ENCODE measurements at places on chromosomes 3 and 15.

- no peak for DNase-seq
These were observed 521.0 kb downstream of the GABRG3 start for GRCh38 chr15:27491666-27492621.

GRCh38 chr15:62118520-62119226, 46.4 kb downstream of the C2CD4B start:
- DNase-seq = peak; percentile 84

DNA sequence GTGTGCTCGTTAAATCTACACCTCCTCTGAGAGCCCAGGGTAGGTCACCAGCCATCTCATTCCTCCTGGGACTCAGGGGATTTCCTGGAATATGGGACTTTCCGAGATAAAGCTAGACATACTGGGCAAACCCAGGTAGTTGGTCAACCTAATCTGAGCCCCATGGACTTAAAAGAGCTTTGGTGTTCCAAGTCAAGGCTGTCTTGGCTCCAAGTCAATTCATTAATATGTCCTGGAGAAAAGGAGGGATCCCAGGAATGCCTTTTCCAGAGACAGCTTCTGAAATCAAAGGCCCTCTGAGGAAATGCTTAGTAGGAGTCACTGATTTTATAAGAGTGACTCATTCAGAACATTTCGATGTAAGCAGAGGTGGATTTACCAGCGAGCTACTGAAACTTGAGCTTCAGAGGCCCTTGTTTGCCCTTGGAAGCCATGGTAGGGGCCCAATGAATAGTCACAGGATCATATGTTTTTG, 137.3 kb upstream of the UBE2E1 start:
- no peak for DNase-seq

GRCh38 chr3:102002056-102002455, 152.7 kb downstream of the NFKBIZ start:
- DNase-seq = no peak

- DNase-seq = no peak
These were observed 196.5 kb upstream of the ATP11B start for GRCh38 chr3:182596676-182597410.

DNA sequence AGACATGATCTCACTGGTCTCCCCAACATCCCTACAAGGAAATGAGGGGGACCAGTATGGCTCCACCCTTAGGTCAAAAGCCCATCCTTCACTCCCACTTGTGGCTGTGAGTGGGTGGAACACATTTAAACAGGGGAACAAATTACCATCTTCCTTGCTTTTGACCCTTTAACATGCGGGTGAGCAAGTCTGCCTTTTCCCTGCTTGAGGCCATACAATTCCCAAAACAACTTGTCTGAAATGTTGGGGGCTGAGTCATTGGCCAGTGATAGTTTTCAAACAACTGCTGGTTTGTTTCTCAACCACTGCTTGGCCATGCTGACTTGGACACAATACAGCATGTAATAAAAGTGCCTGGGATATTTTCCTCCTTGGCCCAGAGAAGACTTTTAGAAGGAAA, 39.6 kb downstream of the COL8A1 start:
- DNase-seq = no peak

GRCh38 chr3:12768579-12769527, 9.8 kb upstream of the TMEM40 start:
- no peak for DNase-seq

GRCh38 chr15:76178296-76179000, 118.7 kb downstream of the TMEM266 start:
- DNase-seq = no peak

DNA sequence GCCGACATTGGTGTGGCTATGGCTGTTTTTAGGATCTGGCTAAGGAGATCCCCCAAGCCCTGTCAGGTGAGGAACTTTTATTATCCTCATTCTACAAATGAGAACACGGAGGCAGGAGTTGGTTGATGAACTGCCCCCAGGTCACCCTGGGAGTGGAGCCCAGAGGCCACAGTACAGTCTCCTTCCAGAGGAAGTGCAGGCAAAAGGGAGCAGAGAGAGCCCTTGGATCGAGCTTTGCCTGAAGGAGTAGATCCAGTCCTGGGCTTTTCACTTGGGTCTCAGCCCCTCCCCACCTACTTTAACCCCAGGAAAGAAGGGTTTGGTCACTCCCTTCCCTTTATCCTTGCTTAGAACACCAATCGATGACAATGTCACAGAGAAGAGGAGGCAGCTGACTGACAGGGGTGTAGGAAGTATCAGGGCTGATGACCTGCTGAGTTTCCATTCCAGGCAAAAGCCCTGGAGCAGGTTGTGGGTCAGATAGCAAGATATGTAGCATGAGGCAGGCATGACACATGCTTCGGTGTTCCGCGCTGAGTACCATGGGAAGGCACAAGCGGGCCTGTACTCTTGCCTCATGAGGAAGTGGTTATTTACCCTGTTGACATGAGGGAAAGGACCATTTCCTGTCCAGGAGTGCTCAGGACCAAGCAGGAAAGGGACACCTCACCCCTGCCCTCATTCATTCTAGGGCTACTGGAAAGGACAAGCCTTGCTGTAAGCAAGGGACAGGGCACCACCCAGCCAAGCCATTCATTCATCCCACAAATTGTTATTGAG, 5.8 kb upstream of the PLA2G4D start:
- DNase-seq = peak; percentile 74

- peak; percentile 39 for DNase-seq
These were observed 23.9 kb upstream of the CDCP1 start for GRCh38 chr3:45170096-45170495.

DNA sequence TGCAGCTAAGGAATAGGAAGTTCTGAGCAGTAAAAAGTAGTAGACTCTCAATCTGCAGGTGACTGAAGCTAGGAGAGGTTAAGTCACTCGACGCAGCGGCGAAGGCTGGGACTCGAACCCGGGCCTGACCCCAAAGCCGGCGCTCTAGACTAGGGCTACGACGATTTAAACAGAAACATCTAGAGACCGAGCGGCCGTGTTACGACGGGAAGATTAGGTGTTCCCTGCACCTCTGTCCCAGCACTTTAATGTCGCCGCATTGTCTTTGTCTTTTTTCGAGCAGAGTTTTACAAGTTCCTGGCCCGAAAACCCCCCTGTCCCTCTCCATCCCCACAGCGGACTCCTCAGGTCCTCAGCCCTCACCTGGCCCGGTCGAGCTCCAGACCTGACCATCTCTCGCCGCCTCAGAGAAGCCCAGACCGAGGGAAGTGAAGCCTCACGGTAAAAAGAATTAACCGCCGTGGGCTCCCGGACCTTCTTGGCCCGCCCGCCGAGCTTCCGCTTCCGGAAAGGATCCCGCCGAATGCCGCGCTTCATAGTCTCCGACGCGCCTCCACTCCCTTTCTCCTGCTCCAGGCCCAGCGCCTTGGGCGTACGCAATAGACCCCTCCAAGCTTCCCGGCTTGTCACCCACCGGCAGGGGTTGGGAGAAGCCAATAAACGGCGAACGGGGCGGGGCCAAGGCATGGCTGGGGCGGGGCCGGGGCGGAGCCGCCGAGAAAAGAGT, at the start of gene CCDC14:
TSS of gene CCDC14 (minus strand) at position 449 of the 727 bp plus-strand sequence. CDS start at position 393, 56 bp downstream.
- peak; percentile 90 for DNase-seq

GRCh38 chr15:61025781-61026180, 203.3 kb downstream of the RORA start:
- no peak for DNase-seq

- DNase-seq = peak; percentile 45
These were observed 888 bp downstream of the TMOD3 start for GRCh38 chr15:51830276-51830806.

DNA sequence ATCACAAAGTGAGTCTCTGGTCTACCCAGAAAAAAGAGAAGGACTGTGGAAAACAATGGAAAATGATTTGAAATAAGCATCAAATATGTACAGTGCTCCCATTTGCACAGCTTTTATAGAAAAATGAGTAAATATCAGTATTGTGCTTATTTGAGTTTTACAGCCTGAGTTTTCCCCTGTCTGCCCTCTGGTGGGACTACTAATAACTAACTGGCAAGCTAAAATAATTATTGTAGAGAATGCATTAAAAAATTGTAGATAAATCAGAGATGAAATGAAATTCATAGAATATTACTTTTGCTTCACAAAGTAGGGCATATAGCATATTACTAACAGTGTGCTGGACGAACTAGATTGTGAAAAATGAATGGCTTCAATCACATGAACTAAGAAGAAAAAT, 287.1 kb downstream of the NAALADL2 start:
- no peak for DNase-seq

DNA sequence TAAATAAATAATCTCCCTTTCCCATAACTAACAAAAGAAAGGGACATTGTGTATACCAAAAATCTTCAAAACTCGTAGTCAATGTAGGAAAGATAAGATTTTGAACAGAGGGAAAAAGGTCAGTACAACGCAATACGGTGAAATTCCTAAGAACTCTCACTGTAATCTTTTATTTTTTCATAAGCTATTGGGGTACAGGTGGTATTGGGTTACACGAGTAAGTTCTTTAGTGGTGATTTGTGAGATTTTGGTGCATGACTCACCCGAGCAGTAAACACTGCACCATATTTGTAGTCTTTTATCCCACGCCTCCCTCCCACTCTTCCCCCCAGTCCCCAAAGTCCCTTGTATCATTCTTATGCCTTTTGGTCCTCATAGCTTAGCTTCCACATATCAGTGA, 718.0 kb downstream of the TBL1XR1 start:
- no peak for DNase-seq

GRCh38 chr3:54237788-54238502, 115.6 kb downstream of the CACNA2D3 start:
- DNase-seq = no peak

DNA sequence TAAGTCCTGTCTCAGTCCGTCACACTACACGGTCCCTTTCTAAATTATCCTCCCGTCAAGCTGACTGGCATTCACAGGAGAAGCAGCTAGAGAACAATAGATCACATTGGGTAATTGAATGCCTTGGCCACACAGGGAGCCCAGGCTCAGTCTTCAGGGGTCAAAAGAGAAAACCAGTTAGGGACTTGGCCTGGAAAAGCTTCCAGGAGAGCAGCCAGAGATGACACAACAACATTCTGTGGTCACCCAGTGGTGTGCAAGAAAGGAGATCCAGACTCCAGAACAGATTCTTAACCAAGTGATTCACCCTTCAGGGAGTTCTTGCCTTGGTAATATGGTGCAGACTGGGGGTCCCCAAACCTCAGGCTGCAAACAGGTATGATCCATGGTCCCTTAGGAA, 15.9 kb downstream of the ARHGAP31 start:
- DNase-seq = peak; percentile 41

- DNase-seq = no peak
These were observed 43.7 kb downstream of the TGM4 start for GRCh38 chr3:44918087-44918486.

- DNase-seq = no peak
These were observed 81.2 kb downstream of the LIPC start for GRCh38 chr15:58513008-58513407.

DNA sequence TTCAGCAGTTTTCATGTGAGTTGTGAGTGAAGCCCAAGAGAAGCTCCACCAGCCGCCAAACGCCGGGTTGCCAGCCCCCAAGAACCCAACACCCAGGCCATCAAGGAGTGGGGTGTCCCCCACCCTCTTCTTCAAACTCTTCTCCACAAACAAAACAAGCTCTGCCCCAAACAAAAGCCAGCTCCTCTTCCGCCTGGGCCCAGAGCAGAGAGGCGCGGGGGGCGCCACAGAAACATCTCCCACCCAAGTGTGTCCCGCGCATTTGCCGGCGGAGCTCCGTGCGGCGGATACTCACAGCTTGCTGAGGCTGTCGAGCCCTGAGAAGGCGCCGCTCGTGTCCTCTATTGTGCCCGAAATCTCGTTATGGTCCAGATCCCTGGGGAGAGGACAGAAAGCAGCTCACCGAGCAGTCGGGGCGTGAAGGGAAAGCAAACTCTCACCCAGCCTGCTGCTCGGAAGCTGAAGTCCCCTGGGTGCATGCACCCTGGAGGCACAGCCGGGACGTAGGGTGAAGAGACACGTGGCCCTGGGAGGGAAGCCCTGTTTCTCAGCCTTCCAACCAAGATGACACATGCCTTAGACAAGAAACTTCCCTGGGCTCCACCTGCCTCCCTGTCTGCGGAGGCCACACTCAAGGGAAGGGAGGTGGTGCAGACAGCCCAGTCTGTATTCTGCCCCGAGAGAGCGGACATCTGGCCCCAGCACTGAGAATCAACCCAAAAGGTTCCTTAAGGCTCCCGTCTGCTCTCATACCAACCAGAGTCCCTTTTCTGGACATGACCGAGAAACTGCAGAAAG, 95.7 kb downstream of the LRIG1 start:
- no peak for DNase-seq

DNA sequence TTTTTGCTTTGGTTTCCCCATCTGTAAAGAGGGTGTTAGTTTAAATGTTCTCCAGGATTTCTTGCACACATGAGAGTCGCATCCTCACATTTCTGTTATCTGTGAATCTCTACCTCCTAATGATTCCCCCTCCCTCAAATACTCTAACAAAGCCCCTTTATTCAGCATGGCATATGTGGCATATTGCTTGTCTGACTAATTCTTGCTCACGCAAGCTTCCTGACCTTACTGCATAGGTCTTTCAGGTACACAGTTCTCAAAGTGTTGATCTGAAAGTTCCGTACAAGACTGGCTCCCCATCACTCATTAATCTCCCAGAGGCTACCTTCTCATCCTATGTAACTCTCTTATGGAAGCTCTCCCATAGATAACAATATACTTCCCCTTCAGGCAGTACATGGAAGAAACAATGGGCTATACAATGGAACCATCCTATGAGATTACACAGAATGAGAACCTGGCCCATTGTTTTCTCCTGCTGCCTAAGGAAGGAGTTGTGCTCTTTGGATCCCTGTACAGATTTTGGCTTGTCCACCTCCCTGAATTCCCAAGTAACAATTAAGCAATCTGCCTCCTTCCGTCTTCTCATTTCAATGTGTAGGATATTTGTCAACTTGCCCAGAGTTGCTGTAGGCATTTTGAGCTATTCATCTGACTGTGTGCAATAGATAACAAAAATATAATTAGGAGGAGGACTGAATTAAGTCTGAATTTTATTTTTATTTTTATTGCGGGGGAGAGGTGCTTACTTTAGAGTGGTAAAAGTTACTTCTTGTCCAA, 51.0 kb downstream of the PPARG start:
- no peak for DNase-seq

- no peak for DNase-seq
These were observed 90.0 kb downstream of the FSIP1 start for GRCh38 chr15:39692356-39693327.

GRCh38 chr3:191774485-191774884, 313.5 kb downstream of the PYDC2 start:
- no peak for DNase-seq

GRCh38 chr15:40336744-40337122, 4.0 kb downstream of the CCDC9B start:
- DNase-seq = peak; percentile 52
